ENCODE measurements at places on chromosomes 7 and 10. TPM values are rescaled to one million over a fixed set of nuclear protein-coding genes. Genes with fewer than 3 reads are reported as not detected.
A peak's percentile ranks its signal among the peaks of the same experiment; 100 is the strongest.

DNA sequence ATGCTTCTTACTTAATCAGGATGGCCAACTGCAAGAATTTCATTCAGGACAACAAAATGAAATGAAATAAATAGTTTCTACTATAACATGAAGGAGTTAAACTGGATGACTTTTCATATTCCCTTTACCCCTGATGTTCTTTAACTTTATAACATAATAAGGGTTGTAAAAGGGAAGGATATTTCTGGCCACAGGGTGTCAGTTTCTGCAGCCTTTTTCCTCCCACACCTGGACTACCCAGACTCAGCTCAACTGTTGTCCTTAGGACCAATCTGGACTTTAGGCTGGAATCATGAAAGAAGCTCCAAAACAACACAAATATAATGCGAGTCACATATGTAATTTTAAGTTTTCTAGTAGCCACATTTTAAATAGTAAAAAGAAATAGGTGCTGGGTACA lies 43.4 kb downstream of the PRPS1L1 start:
- no peak overlapping the region for H3K27ac ChIP-seq
- no peak for DNase-seq
- no peaks in the 10 kb centered on the region for H3K36me3 ChIP-seq
- no peak overlapping the region for H3K4me3 ChIP-seq
- H3K27me3 ChIP-seq, result no peaks in the 10 kb centered on the region
- no peaks in the 10 kb centered on the region for H3K4me1 ChIP-seq

DNA sequence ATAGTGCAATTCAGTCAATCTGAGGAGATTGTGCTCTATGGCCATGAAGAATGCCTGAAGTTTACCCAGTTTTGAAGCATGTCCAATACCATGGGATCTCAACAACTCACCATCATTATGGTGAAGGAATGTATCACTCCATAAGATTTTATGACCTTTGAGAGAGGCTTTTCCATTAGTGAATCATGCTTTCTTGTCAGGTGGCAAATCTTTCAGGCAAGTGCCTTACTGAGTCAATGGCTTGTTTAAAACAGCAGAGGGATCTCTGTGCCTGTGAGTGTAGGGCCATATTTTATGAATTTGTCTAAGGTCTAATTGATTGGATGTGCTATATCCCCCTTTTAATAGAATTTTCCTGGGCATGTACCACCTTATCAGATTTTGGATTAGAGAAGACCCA lies 131.5 kb downstream of the CCDC7 start:
- DNase-seq, result no peak
- H3K36me3 ChIP-seq, result no peaks in the 10 kb centered on the region
- H3K27me3 ChIP-seq, result no peaks in the 10 kb centered on the region
- no peak overlapping the region for H3K27ac ChIP-seq
- no peaks in the 10 kb centered on the region for H3K4me1 ChIP-seq
- no peak overlapping the region for H3K4me3 ChIP-seq

DNA sequence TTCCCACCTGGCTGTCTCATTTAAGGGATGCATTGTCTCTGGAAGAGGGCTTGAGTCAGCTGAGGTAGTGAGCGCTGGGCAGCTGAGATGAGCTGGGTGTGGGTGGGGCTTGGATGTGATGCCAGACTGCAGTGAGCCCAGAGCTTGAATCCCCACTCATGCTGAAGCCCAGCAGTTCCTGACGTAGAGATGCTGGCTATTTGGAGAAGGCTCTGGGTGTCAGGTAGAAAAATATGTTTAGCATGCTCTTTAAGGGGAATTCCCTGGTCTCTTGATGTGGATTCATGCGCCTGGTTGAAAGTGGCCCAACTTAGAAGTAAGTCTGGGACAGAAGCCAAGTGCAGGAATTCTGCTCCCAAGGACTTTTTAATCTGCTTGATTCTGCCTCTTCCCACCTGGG lies 241.5 kb upstream of the IGFBP3 start:
- H3K27me3 ChIP-seq, result no peaks in the 10 kb centered on the region
- peak; percentile 74 for DNase-seq
- H3K4me3 ChIP-seq, result no peak overlapping the region
- H3K27ac ChIP-seq, result no peak overlapping the region
- H3K4me1 ChIP-seq, result peaks cover 6% of the 10 kb centered on the region

GRCh38 chr7:128113839-128114238 lies 82.6 kb upstream of the LRRC4 start:
- H3K4me1 ChIP-seq, result no peaks in the 10 kb centered on the region
- no peak overlapping the region for H3K4me3 ChIP-seq
- DNase-seq, result no peak
- no peaks in the 10 kb centered on the region for H3K36me3 ChIP-seq

HOXA4 gene
- total RNA-seq, result 12.5 TPM

H2BK1 gene
- not detected for total RNA-seq

C7orf57 gene
- total RNA-seq, result not detected

DNA sequence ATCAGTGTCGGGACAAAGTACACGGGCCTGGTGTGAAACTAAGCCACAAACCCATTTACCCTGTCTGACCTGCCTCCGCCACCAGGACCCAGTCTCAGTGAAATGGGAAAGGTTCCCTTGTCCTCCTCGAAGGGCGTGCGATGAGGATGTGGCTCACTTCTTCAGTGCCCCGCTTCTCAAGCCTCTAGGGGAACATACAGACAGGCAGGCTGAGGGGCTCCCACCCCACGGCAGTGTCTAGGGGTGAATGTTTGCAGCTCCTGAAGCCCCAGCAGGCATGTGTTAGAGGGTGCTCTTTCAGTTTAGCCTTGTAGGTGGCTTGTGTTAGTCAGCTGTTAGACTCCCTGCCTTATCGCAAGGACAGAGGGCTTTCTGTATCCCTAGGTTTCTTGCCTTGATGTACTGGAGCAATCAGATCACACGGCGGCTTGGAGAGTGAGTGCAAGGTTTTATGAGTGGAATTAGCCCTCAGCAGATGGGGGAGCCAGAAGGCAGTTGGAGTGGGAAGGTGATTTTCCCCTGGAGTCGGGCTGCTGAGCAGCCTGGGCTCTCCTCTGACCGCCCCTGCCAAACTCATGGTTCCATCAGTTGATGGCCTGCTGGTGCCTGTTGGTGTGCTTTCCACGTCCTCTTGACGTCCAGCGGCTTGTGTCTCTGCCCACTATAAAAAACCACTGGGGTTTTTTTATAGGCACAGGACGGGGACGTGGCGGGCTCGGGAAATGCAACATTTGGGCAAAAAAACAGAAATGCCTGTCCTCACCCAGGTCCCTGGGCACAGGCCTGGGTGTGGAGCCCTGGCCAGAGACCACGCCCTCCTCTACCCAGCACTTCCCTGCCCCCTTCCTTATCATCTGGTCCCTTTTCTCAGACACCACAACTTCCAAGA lies 759 bp downstream of the NUDT1 start:
- H3K4me1 ChIP-seq, result peaks cover 29% of the 10 kb centered on the region
- H3K4me3 ChIP-seq, result peak overlapping the region; percentile 100
- H3K27ac ChIP-seq, result peak overlapping the region; percentile 67
- no peak for DNase-seq
- H3K36me3 ChIP-seq, result peaks cover 16% of the 10 kb centered on the region
- H3K27me3 ChIP-seq, result no peaks in the 10 kb centered on the region

DNA sequence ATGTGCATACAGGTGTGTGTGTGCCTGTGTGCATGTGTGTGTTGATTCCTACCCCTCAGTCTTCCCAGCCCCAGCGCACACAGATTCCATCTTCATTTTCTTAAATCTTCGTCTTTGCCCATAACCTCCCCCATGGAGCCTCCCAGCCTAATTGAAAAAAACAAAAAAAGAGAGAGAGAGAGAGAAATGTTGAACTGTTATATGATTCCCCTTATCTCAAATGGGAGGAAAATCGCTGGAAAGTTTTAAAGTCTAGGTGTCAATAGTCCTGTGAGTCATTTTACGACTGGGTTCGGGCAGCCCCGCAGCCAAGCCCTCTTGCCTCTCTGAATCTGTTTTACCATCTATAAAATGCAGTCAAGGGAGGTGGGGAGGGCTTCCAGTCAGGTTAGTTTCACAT lies 60.9 kb downstream of the SPOCK2 start:
- H3K27me3 ChIP-seq, result no peaks in the 10 kb centered on the region
- no peaks in the 10 kb centered on the region for H3K36me3 ChIP-seq
- DNase-seq, result no peak
- peaks cover 17% of the 10 kb centered on the region for H3K4me1 ChIP-seq

DNA sequence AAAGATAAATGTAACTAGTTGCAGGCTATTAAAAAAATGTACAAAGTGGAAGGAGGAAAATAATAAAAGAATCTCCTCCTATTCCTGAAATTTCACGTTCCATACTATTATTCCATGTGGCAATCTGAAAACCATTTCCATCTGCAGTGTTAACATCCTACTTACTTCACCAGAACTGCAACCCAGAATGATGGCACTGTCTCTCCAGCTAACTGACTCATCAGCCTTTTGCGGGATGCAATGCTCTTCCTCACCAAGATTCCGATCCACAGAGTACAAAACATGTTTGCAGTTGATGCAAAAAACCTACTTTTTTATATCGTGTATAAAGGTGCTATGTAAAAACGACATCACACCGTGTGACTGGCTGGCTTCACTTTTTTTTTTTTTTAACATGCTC lies 50.8 kb downstream of the ESYT2 start:
- no peak overlapping the region for H3K4me3 ChIP-seq
- peaks cover 51% of the 10 kb centered on the region for H3K4me1 ChIP-seq
- H3K27ac ChIP-seq, result peak overlapping the region; percentile 89
- H3K36me3 ChIP-seq, result peaks cover 56% of the 10 kb centered on the region

All from esophagus muscularis mucosa (tissue), 4 donors.